ENCODE measurements at places on chromosomes 7 and 10.

DNA sequence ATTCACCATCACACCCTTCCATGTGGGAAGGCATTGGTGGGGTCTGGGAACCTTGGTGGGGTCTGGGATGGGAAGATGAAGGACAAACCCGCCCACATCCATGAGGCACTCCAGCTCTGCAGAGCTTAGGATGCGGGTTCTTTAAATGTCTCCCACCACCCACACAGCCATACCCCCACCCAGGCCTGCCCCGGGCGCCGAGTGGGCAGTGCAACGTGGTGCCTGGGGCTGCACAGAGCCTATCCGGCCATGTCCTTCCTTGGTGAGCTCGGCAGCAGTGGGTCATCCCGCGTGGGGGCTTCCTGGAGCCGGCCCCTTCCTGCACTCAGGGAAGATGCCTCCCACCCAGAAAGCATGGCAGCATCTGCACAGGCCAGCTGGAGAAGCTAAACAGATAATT, 163.5 kb upstream of the TCERG1L start:
- DNase-seq, result no peak

DNA sequence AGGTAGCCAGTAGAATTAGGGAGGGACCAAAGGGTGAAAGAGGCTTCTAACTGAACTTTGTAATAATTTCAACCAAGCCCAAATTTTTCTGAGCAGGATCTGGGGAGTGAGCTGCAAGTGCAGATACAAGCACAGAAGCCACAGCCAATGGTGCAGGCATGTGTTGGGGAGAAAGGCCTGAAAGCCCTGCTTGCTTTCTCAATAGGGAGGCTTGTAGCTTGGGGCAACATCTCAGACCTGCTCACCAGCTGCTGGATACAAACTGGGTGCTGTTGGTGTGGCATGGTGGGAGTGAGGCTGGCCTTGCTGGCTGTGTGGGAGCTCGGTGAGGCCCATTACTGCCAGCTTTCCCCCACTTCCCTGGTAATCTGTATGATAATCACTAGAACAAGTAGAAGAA, 688.5 kb upstream of the SEMA3D start:
- no peak for DNase-seq

DNA sequence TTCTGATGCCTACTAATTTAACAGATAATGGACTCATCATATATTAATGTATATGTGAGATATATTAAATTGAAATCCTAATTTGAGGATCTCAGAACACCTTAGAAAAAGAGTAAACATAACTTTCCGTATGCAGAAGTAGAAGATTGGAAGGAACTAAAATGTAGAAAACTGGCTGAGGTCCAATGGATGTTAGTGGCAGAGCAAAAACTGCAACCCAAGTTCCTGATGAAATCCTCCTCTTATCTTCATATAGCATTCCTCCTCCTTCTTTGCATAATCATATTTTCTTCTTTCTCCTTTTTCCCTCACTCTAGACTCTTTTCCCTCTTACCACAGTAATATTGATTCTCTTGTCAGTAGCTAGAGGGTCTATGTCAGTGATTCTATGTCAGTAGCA, 6.0 kb downstream of the INA start:
- no peak for DNase-seq

DNA sequence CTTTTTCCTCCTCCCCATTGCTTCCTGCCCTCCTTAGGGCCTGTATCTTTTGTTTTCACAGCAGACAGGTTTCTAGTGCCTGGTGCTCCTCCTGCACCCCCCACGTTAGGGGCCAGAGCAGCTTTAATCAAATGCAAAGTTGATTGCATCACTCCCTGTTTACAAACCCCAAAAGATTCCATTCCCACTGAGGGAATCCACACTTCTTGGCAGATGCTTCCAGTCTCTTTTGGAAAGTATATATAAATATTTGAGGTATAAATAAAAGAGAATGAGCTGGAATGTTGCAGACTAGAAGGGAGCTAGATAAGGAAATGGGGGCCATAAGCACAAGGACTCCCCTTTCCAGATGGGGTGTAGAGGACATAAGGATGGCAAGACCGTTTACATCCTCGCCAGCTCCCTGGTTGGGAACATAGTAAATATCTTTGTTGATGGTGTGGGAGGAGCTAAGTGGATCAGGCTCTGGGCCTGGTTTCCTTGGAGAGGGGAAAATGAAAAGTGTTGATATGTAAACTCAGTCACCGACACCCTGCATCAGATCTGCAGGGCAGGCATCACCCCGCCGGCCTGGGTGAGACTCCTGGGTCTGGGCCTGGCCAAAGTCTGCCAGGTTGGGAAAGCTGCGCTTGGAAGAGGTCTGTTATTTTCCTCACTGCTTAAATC, 6.2 kb downstream of the RARRES2 start:
- DNase-seq, result no peak

DNA sequence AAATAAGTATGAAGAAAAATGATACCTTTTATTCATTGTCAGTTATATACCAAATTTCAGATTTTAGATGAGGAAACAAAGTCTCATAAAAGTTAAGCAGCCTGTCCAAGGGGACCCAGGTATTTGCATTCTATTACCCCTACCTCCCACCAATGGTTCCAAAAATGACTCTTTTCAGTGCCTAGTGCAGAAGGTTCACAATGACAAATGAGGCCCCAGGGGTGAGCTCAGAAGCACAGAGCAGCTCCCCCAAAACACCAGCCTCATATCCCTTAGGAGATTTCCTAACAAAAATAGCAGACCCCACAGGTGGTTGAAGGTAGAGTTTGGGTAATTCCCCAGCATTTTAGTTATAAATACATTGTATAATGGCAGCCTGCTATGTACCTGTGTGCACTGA, 168.6 kb downstream of the REEP3 start:
- DNase-seq, result no peak

DNA sequence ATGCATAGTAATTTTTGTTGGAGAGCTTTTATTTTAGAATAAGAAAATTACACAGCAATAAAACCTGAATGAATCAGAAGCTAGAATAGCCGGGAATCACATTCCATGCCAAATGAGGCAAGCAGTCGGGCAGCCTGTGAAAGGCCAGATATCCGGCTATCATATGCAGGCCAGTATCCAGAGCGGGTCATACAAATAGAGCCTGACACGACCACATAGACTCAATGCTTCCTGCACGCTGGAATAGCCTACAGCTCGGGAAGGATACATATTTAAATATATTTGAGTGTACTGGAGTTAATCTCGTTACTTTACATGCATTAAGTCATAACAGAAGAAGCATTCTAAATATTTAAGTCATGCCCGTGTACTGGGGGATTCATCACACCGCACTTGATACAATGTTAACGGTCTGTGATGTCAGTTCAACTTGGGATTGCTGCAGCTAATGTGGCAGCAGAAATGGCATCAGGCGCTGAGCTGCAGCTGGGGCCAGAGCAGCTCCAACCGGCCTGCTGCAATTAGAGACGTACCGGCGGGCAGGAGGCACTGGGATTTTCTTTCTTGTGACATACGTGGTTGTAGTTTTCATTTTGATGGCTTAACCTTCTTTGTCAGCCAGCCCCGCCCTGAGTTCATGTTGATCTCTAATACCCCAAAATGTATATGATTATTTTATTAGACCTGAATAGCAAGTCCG, 112.0 kb downstream of the EBF3 start:
- DNase-seq, result no peak

All from liver (tissue), 10 donors.